NCI-H510A (cell line): ENCODE measurements at places on chromosomes 4 and X.

- DNase-seq = no peak
These were observed 77.8 kb downstream of the KLHL13 start for GRCh38 chrX:118038614-118039365.

- DNase-seq = no peak
These were observed 954.3 kb downstream of the PCDH7 start for GRCh38 chr4:31674313-31674947.

DNA sequence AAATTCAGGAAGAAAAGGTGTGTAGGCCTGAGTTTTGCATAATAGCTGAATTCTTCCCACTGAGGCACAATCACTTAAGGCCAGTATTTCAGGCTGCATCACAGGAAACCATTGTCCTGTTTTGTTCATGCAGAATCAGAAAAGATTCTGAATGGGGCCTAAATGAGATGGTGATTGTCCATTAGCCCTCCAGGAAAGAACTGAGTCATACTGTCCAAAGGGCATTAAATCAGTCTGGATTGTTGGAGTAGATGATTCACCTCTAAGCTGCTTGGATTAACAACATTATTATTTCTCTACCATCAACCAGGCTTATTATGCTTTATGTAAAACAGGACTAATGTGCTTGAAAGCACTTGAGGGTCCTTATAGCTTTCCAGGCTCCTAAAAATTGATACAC is 36.2 kb downstream of the CT47B1 start:
- no peak for DNase-seq

GRCh38 chr4:65599340-65599739 is 70.9 kb downstream of the EPHA5 start:
- no peak for DNase-seq

- DNase-seq = no peak
These were observed 38.0 kb downstream of the GPM6B start for GRCh38 chrX:13778916-13779315.

- DNase-seq = no peak
These were observed 590.3 kb downstream of the PACRGL start for GRCh38 chr4:21290562-21290961.

DNA sequence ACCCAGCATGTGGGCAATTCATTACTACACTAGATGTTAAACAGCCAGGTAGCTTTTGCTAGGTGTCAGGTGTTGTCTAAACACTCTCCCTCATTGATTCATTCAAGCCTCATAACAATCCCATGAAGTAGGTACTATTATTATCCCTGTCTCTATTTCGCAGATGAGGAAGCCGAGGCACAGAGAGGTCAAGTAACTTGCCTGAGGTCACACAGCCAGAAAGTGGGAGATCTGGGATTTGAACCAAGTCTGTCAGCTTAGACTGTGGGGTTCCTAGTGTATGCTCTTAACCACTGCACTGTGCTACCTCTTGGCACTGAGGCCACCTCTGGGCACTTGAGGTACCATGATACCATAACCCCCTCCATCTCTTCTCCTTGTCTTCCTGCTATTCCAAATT is 17.4 kb upstream of the XPNPEP2 start:
- DNase-seq = no peak

- no peak for DNase-seq
These were observed 1.2 kb downstream of the SH3D19 start for GRCh38 chr4:151324124-151324751.

GRCh38 chr4:118348886-118349285 is 3.9 kb downstream of the PRSS12 start:
- DNase-seq = no peak

GRCh38 chr4:72919937-72920336 is 149.6 kb downstream of the COX18 start:
- no peak for DNase-seq

- DNase-seq = no peak
These were observed 420.8 kb upstream of the DIPK2B start for GRCh38 chrX:45621376-45622041.

GRCh38 chr4:141637565-141637964 is 1.2 kb downstream of the IL15 start:
- no peak for DNase-seq
